Lung (tissue), 17 donors: ENCODE measurements at places on chromosomes 4 and X. TPM values are rescaled to one million over a fixed set of nuclear protein-coding genes. Genes with fewer than 3 reads are reported as not detected.

GRCh38 chrX:40224658-40225057, 126.9 kb upstream of the BCOR start:
- no peak overlapping the region for H3K27ac ChIP-seq
- no peak for DNase-seq
- no peaks in the 10 kb centered on the region for H3K27me3 ChIP-seq
- H3K4me3 ChIP-seq, result no peak overlapping the region

STPG2 gene
- 0.43 TPM for total RNA-seq

- H3K36me3 ChIP-seq, result no peaks in the 10 kb centered on the region
- DNase-seq, result no peak
- H3K27me3 ChIP-seq, result no peaks in the 10 kb centered on the region
- no peaks in the 10 kb centered on the region for H3K4me1 ChIP-seq
- no peak overlapping the region for H3K4me3 ChIP-seq
- no peak overlapping the region for H3K27ac ChIP-seq
Measured at GRCh38 chr4:116599859-116600258, 485.5 kb downstream of the TRAM1L1 start.

GRCh38 chr4:11471618-11472017, 42.9 kb upstream of the HS3ST1 start:
- no peaks in the 10 kb centered on the region for H3K36me3 ChIP-seq
- no peaks in the 10 kb centered on the region for H3K27me3 ChIP-seq
- H3K27ac ChIP-seq, result no peak overlapping the region

DNA sequence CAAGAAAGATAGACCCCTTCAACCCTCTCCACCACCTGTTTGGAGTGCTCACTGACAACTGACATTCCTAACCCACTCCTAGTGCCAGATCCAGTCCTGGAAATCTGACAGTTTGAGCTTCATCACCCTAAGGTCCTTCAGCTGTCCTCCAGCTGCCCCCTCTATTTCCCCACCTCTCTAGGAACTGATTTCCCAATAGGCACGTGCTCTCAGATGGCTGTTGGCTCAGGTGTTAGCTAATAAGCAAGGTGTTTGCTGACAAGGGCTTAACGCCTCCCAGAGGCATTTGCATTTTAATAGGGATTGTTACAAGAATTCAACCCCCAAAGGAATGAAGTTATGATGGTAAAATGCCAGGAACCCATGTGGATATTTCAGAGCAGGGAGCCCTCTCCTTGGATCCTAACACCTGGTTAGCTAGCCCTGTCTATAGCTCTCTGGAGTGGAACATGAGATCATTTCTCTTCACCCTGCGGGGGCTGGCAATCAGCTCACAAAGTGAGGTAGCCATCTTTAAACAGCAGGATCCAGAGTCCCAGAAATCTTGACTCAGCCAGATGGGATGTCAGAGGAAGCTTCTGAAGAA, 348.5 kb upstream of the SFRP2 start:
- H3K27me3 ChIP-seq, result no peaks in the 10 kb centered on the region
- H3K36me3 ChIP-seq, result no peaks in the 10 kb centered on the region
- H3K4me3 ChIP-seq, result no peak overlapping the region

DNA sequence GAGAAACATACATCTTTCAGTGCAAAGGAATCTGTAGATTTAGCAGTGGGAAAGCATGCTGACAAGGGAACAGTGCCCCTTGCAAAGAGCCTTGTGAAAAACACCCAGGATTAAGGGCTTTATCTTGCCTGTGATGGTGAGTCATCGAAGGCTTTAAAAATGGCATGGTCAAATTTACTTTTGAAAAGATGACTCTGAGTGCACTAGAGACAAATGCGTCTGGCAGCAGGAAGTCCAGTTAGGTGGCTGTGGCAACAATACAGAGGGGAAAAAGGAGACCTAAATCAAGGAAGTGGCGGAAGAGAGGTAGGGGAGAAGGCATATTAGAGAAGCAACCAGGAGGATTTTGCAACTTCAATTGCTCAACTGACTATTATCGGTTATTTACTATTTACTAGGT, 472.6 kb upstream of the CPEB2 start:
- H3K4me1 ChIP-seq, result no peaks in the 10 kb centered on the region
- no peak for DNase-seq
- no peak overlapping the region for H3K4me3 ChIP-seq
- H3K27ac ChIP-seq, result no peak overlapping the region
- no peaks in the 10 kb centered on the region for H3K27me3 ChIP-seq

DNA sequence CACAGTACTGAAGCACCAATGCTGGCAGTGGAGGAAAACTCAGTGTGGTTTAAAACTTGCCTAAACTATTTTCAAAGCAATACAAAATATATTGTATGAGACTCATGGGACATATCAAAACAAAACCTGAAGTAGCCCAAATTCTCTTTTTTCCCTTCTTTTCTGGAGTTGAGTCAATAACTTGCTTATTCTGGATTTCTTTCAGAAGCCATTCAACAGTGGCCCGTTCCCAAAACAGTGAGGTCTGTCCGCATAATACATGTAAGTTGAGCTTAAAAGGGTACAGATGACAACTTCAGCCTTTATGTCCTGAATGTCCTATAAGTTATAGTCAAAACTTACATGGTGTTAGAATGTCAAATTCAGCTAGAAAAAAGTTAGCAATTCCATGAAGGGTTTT, 100.8 kb downstream of the SHISA3 start:
- H3K36me3 ChIP-seq, result peaks cover 1% of the 10 kb centered on the region
- no peak overlapping the region for H3K27ac ChIP-seq
- peak; percentile 14 for DNase-seq
- H3K27me3 ChIP-seq, result no peaks in the 10 kb centered on the region
- H3K4me3 ChIP-seq, result no peak overlapping the region
- H3K4me1 ChIP-seq, result peaks cover 9% of the 10 kb centered on the region

DNA sequence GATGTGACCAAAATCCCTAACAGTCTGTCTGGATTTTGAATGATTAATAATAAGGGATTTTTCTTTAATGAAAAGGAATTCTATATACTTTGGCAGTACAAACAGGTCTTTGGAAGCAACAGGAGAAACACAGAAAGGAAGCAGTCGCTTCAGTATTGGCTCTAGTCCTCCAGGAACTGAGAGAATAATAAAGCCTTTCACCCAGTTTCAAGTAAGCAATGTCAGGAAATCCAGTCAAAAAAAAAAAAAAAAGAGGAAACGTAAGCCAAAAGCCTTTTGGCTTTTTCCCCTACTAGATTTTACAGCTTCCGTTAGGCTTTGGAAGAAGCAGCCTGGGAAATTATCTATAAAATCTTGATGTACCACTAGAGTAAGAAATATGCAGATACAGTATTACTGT, 61.7 kb upstream of the HDAC8 start:
- no peak overlapping the region for H3K27ac ChIP-seq
- no peak overlapping the region for H3K4me3 ChIP-seq
- peak; percentile 55 for DNase-seq
- H3K27me3 ChIP-seq, result peaks cover 7% of the 10 kb centered on the region

GRCh38 chr4:70365479-70365878, 4.9 kb downstream of the SMR3A start:
- no peak for DNase-seq
- H3K4me3 ChIP-seq, result no peak overlapping the region
- H3K36me3 ChIP-seq, result no peaks in the 10 kb centered on the region
- no peaks in the 10 kb centered on the region for H3K27me3 ChIP-seq

- H3K4me3 ChIP-seq, result no peak overlapping the region
- no peak for DNase-seq
- no peaks in the 10 kb centered on the region for H3K27me3 ChIP-seq
- no peaks in the 10 kb centered on the region for H3K4me1 ChIP-seq
Measured at GRCh38 chrX:10798041-10798440, 177.7 kb upstream of the MID1 start.
